Smooth muscle cell of the coronary artery (primary cell): ENCODE measurements at places on chromosomes 13 and 19. TPM values are rescaled to one million over a fixed set of nuclear protein-coding genes. Genes with fewer than 3 reads are reported as not detected.

TMEM150B gene
- total RNA-seq = not detected in 2 replicates

UPK1A gene
- 0.08 TPM in 1 of 2 replicates, not detected in the other for total RNA-seq

GRK1 gene
- not detected in 2 replicates for total RNA-seq

SULT2B1 gene
- 0.12 and 0.23 TPM in 2 replicates for total RNA-seq

VAV1 gene
- not detected in 2 replicates for total RNA-seq

DMPK gene
- 28.9 and 131 TPM in 2 replicates for total RNA-seq

ZFP36 gene
- total RNA-seq = 0.60 and 3.7 TPM in 2 replicates

RCBTB1 gene
- total RNA-seq = 14.2 and 17.9 TPM in 2 replicates

WDR87 gene
- total RNA-seq = under 0.01 TPM in 1 of 2 replicates, not detected in the other

CTXN1 gene
- 0.12 and 2.8 TPM in 2 replicates for total RNA-seq

ZNF350 gene
- total RNA-seq = 8.0 and 14.3 TPM in 2 replicates

HPN gene
- total RNA-seq = 0.12 TPM in 1 of 2 replicates, not detected in the other
